ENCODE measurements at places on chromosomes 5 and 9.

GRCh38 chr5:56059854-56060253 is 65.1 kb upstream of the IL6ST start:
- no peak for DNase-seq

- DNase-seq, result no peak
Observed at GRCh38 chr5:22577711-22578110, 275.4 kb downstream of the CDH12 start.

GRCh38 chr5:150046031-150046430 is 40.3 kb downstream of the CSF1R start:
- no peak for DNase-seq

GRCh38 chr9:134683714-134684374 is 42.2 kb downstream of the COL5A1 start:
- DNase-seq, result no peak

DNA sequence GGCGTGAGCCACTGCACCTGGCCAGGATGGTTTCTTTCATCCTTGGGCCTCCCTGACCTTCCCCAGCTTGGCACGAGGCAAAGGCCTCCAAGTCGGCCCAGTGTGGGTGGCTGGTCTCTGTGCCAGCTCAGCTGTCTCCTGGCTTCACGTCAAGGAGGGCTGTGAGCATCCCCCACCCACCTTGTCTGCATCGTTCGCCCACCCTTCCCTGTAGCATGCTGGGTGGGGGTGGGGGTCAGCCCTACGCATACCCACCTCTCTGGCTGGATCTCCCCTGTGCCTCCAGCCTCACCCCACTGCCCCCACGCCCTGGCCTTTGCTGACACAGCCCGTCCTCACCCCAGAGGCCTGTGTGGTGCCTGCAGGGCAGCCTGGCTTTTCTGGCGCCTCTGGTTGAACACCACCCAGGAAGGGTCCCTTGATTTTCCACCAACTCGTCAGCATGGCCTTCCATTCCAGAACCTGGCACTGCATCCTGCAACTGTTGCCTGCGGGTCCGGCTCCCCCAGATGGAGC is 8.8 kb upstream of the WDR5 start:
- DNase-seq, result no peak

DNA sequence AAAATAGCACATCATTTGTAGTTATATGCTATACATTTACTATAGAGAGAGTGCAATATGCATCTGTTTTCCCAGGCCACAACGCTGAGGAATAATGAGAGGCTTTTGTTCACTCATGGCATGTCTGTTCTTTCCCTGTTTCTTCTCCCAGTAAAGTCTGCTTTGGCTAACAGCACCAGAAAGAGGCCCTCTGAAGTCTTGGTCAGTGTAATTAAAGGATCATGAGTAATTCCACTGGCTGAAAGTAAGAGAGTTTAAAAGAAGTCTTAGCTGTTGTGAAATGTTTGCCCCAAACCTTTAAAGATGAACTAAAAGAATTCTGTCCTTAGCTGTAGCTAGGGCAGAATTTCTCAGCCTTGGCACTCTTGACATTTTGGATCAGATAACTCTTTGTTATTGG is 228.8 kb downstream of the TLE4 start:
- no peak for DNase-seq

DNA sequence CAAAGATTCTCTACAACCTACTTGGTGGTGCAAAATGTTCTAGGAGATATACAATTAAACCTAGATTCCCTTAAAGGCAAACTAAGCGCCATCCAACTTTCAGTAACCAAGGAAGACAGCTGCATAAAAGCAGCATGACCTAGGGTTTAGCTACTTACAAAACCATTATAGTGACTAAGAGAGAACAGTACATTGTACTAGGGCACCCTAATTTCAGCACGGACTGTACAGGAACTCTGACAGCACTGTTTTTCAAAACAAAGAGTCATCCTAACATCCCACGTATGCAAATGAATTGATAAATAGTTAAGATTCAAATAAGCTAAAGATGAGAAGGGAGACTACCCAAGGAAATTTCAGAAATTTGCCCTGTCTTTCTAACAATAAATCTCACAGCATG is 30.0 kb downstream of the STRBP start:
- no peak for DNase-seq

GRCh38 chr5:74575741-74576538 is 64.6 kb downstream of the ENC1 start:
- no peak for DNase-seq

GRCh38 chr9:130897848-130898551 is 1.4 kb upstream of the QRFP start:
- no peak for DNase-seq

- DNase-seq, result no peak
Observed at GRCh38 chr5:180869587-180869986, 8.5 kb upstream of the ZFP62 start.

DNA sequence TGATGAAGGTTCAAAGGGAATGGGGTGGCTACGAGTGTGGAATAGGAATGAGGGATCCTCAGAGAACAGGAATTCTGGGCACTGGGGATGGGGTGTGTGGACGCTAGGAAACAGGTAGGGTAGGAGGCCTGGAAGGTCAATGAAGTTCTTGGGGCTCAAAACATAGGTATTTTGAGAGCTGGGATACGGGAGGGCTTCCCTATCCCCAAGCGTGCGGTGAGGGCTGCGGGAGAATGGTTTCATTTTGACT is 718 bp downstream of the QSOX2 start:
- DNase-seq, result no peak

GRCh38 chr9:116223926-116224325 is 70.3 kb downstream of the PAPPA start:
- no peak for DNase-seq

GRCh38 chr9:120480707-120481106 is 99.3 kb downstream of the CDK5RAP2 start:
- DNase-seq, result no peak

- DNase-seq, result no peak
Observed at GRCh38 chr5:112996830-112997374, 20.3 kb downstream of the DCP2 start.

- no peak for DNase-seq
Observed at GRCh38 chr5:159750226-159750625, 166.1 kb upstream of the ADRA1B start.

- peak; percentile 75 for DNase-seq
Observed at GRCh38 chr5:60339691-60340201, 360.2 kb downstream of the DEPDC1B start.

GRCh38 chr9:126956917-126957686 is 42.5 kb downstream of the RALGPS1 start:
- DNase-seq, result no peak

GRCh38 chr5:14234204-14234603 is 91.1 kb downstream of the TRIO start:
- DNase-seq, result no peak

- DNase-seq, result no peak
Observed at GRCh38 chr9:14888875-14889274, 21.4 kb downstream of the FREM1 start.

- peak; percentile 34 for DNase-seq
Observed at GRCh38 chr9:98726735-98727134, 18.0 kb upstream of the GABBR2 start.

DNA sequence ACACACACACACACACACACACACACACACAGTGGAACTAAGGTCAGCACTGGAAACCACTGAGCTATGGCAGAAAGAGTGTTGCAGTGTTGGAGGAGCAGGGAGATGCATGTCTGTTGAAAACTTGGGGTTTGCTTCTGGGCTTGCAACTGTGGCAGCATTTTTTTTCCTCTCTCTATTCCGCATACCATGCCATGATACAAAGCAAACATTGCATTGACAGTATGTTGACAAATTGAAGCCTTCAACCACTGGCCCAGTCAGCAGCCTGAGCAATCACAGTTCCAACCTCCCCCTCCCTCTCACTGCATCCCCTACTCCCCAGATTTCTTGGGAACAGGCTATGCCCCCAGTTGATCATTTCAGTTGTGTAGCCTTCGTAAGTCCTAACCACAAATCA is 478.1 kb upstream of the WWC1 start:
- no peak for DNase-seq

DNA sequence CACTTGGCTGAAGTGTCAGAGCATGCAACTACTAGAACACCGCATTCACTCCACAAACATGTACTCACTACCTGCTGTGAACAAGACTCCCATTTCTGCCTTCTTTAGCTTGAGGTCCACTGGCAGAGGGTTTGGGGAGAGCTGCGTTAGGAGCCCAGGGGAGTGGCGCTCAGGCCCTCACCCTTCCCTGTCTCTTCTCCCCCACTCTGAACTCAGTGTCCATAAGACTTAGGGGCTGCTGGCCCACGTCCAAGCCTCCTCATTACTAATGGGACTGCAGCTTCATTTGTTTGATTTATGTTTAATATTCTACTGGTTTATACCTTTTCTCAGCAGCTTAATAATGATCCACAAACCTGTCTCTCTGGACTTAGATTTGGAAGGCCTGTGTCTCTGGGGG is 70.9 kb downstream of the HSPA4 start:
- no peak for DNase-seq

DNA sequence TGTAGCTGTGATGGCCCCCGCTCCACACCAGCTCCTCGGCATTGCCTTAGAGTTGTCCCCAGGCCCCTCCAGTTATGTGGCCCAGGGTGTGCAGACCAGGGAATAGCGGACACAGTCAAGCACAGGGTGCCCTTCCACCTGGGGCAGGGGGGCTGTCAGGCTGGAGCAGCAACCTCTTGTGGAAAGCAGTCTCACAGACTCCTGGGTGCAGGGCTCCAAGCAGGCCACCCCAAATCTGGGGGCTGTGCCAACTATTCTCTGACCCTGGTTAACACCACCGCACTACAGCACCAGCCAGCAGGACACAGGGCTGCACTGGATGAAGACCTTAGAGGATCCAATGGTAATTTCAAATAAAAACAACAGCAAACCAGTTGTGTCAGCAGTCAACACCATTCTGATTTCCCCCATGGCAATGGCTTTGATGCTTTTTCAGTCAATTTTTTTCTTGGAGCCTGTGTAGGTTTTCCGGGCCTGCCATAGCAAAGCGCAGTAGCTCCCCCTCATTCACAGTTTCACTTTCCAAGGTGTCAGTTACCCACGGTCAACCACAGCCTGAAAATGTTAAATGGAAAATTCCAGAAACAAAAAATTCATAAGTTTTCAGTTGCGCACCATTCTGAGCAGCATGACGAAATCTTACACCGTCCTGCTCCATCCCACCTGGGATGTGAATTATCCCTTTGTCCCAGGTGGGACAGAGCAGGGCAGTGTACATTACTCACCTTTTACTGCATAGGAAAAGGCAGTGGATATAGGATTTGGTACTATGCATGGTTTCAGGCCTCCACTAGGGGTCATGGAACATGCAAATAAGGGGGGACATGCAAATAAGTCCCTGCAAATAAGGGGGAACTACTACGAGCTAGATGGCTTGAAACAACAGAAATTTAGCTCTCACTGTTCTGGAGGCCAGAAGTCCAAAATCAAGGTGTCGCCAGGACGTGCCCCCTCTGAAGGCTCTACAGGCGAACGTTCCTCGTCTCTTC is 49.0 kb downstream of the C5orf15 start:
- DNase-seq, result no peak

DNA sequence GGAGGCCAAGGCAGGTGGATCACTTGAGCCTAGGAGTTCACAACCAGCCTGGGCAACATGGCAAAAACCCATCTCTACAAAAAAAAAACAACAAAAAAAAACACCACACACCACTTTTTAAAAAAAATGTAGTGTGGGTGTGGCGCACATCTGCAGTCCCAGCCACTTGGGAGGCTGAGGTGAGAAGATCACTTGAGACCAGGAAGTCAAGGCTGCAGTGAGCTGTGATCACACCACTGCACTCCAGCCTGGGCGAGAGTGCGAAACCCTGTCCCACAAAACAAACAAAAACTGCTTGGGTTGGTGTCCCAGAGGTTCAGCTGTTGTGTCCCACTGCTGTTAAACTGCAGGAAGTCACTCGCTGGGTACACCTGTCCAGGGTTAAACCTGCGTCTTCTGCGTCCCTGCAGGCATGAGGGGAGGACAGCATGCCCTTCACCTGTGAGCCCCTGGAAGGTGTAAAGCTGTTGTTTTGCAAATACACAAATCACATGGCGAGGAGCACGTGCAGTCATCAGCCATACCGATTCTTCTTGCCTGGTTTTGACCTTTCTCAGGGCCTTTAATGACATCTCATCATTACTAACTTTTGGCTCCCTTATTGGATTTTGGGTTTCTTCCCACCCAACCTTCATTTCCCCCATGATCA is 29.3 kb upstream of the CLPTM1L start:
- DNase-seq, result no peak

DNA sequence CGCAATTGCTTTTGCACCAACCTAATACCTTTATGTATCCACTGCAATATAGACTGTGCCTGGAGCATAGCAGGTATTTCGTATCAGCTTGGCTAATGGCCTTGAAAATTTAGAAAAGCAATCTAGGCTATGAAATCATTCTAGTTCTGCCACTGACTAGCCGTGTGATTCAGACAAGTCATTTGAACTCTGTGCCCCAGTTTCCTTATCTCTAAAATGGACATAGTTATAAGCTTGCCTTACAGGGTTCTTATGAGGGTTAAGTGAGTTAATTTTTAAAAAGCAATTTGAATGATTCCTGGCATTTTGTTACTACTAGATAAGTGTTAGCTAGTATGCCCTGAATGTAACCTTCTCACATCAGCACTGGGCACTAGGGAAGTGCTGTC is 80.5 kb upstream of the PUM3 start:
- no peak for DNase-seq

DNA sequence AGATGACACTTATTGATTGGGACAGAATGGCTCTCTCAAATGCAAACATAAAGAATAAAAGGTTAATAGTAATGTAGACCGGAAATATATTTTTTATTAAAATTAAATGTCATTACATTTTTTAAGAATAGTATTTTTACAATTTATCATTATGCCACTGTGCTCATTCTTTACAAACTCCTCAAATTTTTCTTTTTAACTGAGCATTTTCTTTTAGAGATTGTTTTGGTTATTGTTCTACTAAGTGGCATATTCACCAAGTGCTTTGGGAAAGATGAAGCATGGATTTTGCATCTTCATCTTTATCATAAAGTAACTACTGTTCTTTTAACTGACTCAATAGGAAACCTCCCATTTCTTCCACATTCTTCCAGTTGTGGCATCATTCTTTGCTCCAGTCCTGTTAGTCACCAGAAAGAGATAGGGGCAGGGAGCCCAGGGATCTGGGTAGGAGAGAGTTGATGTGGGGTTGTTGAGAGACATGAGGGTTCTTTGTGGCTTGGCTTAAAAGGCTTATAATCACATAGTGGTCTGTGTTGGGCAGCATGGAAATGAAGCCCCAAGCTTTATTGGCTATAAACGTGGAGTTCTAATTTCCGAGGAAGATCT is 69.8 kb downstream of the SYK start:
- DNase-seq, result no peak

- DNase-seq, result no peak
Observed at GRCh38 chr9:114735704-114736103, 53.7 kb upstream of the TEX48 start.

GRCh38 chr9:18143073-18143745 is 330.7 kb upstream of the ADAMTSL1 start:
- no peak for DNase-seq

DNA sequence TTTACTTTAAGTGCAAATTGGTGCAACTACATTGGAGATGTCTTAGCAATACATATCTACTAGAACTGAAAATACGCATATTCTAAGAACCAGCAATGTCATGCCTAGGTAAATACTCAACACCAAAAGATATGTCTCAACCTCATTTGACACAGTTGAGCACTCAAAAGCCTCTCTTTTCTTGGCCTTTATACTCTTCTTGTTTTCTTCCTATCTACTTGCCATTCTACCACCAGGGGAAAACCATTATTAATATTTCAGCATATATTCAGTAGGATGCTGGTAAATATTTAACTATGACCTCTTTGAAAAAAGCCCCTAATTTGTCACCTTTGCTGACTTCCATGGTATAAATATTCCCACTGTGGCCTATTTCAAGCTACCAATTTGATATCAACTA is 443.8 kb downstream of the LRRC70 start:
- no peak for DNase-seq
